ENCODE measurements at places on chromosomes 4 and X.

DNA sequence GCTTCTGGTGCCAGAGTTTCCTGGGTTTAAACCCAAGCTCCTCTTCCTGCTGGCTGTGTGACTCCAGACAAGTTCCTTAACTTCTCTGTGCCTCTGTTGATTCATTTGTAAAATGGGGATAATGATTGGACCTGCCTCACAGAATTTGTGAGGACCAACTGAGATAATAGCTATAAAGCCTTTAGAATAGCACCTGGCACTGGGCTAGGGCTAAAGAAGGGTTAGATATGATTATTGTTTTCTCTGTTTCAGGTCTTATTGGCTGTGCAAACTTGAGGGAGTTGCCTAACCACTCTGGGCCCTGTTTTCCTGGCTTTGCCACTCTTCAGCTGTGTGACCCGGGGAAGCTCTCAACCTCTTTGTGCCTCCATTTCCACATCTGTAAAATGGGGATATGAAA, 37.8 kb downstream of the LGI2 start:
- no peak for DNase-seq

DNA sequence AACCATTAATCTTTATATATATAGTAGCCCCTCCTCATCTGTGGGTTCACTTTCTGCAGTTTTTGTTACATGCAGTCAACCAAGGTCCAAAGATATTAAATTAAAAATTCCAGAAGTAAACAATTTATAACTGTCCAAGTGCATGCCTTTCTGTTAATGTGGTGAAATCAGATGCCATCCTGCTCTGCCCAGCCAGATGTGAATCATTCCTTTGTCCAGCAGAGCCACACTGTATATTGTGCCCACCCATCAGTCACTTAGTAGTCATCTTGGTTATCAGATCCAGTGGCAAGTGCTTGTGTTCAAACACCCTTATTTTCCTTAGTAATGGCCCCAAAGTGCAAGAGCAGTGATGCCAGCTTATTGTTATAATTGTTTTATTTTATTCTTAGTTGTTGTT, 17.2 kb upstream of the PRDM5 start:
- DNase-seq = no peak

DNA sequence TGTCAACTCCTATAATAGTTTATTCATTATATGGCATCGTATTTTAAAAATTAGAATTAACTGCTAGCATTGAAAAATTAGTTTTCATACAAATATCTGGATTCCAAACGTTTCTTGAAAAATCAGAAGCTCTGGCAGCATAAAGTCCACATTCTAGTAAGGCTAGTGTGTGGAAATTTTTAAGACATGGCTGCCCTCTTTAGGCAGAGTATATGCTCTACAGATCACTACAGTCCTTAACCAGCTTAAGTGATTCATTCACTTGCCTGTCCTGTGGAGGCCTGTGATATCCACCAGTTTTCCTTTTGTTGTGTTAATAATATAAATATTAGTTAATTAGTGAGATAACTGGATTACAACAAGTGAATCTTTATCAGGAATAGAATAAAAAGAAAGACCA, 287.2 kb downstream of the OPHN1 start:
- no peak for DNase-seq

DNA sequence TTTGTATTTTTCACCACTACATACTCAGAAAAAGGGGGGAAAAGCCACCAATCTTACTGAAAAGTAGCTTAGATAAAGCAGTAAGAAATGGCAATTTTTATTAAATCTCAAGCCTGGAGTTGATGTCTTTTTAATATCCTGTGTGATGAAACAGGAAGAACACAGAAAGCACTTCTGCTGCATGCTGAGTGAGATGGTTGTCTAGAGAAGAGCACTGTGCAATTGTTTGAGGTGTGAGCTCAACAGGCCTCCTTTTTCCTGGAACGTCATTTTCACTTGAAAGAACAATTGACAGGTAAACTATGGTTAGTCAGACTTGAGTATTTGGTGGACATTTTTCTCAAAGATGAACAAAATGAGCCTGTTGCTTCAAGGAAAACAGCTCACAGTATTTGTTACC, 73.9 kb downstream of the RTL5 start:
- DNase-seq = no peak

Data from GM12878 (cell line).